ENCODE measurements at places on chromosomes 1 and 21.

DNA sequence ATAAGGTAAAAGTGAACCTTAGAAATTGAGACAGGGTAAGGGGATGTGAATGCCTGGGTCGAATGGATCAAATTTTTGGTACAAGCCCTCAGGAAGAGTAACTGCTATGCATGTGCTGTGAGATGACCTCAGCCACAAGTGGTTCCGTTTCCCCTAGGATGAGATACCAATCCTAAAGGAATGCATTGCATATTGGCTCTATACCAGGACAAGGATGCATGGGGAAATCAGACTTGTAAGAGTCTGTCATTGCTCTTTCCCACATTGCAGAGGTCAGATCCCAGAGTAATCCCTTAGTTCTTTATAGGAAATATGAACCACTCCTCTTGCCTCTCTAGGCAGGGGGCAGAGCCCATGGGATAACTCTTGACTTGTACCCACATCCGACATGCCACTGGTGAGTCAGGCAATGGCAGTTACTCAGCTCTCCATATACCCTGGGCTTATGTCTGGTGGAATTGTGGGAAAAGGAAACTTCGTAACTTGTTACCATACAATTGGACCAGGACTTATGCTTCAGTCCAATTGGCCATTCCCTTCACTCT is 428.3 kb upstream of the ZRANB2 start:
- DNase-seq: no peak

DNA sequence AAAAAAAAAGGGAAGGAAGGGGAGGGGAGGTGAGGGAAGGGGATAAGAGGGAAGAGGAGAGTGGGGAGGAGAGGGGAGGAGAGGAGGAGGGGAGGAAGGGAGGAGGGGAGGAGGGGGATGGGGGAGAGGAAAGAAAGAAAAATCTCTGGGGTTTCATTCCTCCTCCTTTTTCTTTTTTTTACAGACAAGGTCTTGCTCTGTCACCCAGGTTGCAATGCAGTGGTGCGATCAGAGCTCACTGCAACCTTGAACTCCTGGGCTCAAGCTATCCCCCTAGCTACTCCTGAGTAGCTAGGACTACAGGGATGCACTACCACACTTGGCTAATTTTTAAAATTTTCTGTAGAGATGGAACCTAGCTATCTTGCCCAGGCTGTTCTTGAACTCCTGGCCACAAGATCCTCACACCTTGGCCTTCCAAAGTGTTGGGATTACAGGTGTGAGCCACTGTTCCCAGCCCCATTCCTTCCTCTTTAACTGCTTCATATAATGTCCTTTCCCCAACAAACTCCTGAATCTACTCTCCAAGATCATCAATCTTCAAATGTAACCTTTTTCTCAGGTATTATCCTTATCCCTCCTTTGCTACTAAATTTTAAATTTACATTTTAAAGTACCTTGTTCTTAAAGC is 23.2 kb downstream of the GON4L start:
- DNase-seq: no peak

GRCh38 chr1:240152611-240153297 is 61.1 kb downstream of the FMN2 start:
- no peak for DNase-seq

DNA sequence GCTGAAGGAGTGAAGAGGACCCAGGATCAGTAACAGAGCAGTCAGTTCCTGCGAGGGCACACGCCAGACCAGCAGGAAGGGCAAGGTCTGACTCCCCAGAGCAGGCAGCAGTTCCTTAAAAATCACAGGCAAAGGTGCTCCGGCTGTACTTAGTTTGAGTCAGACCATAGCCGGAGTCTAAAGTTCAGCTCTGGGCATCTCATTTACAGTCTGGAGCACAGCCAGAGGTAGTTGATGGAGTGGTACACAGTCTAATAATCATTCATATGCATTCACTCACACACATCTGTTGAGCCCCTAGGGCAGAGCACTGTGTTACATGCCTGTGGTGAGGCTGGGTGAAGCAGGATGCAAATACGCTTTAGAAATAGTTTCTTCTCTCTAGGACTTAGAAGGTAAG is 7.3 kb upstream of the AMIGO1 start:
- no peak for DNase-seq

DNA sequence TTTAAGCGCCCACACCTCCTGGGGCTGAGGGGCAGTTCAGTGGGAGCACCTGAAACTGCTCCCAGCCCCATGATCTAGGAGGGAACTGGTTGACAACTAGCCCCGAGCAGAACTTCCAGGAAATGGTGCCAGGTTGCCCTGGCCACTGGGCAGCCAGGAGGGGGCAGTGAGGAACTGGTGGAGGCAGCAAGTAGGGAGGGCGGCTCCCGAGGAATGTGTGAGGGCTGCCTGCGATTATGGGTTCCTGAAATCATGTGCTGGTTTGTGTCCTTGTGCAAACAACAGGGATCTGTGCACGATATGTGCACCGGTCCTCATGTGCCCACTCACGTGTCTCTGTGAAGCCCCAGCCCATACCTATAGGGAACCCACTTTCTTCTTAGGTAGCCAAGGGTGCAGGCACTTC is 9.9 kb downstream of the GPR3 start:
- DNase-seq: peak; percentile 64

- DNase-seq: no peak
These were observed 40.9 kb downstream of the FASLG start for GRCh38 chr1:172699695-172700227.

All from iPS-NIHi11 (cell line).